ENCODE measurements at places on chromosomes 6 and 20.
A peak's percentile ranks its signal among the peaks of the same experiment; 100 is the strongest.

DNA sequence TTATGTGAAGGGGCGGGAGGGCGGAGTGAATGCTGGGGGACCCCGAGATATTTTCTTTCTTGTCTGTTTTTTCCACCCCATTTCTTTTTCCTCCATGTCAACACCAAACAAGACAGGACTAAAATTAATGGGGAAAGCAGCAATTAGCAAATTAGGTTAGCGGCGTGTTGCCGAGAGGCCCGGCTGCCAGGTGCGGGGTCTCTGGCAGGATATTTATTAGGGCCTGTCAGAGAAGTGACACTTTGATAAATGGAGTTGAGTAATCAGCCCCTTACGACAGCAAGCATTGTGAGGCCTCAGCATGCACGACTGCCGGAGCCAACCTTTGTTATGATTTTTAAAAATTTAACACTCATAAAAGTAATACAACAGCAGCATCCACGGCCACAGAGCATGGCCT lies 193.8 kb downstream of the DHX35 start:
- DNase-seq, result no peak

GRCh38 chr20:40986774-40987173 lies 41.8 kb upstream of the TOP1 start:
- DNase-seq, result no peak

GRCh38 chr20:1945660-1946059 lies 48.2 kb downstream of the PDYN start:
- DNase-seq, result no peak

GRCh38 chr6:159679091-159680077 lies 13.7 kb downstream of the SOD2 start:
- DNase-seq, result peak; percentile 69

- peak; percentile 21 for DNase-seq
Observed at GRCh38 chr6:32627831-32628230, 9.4 kb upstream of the HLA-DQA1 start.

DNA sequence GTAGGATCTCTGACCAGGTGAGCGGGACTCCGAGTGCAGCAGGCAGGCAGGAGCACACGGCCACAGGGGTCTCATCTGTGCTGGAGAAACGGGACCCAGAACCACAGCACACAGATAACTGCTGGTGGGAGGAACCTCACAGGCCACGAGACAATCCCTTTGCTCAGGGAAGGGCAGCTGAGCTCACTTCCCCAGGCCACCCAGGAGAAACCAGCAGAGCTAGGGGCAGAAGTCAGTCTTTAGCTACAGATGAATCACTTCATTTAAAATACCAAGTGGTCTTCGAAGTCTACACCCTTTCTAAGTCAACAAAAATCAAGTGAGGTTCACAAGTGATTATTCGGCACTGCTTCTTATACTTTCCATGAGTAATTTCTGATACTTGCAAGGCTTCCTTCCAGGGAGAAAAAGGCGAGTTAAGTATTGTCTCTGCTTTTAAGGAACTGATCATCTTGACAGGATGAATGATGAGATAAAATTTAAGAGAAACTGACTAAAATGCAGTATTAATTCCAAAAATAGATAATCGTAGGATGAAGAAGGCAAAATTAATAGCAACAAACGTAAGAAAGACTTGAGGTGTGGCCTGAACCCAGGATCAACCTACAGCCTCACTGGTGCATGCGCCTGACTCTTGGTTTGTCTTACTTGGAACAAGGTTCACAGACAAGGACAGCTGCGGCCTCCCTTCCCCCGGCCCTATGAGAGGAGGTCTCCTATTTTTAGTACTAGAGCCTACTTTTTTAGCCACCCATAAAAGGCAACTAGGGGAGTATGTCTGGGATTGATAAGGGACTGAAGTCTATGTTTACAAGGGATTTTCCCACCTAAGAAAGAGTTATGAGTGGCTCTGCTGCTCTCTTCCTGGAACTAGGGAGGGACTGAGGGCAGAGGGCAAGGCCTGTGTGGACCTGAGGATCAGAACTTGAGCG lies 233.6 kb downstream of the TTLL2 start:
- no peak for DNase-seq

- no peak for DNase-seq
Observed at GRCh38 chr20:32078791-32079190, 26.7 kb downstream of the HCK start.

DNA sequence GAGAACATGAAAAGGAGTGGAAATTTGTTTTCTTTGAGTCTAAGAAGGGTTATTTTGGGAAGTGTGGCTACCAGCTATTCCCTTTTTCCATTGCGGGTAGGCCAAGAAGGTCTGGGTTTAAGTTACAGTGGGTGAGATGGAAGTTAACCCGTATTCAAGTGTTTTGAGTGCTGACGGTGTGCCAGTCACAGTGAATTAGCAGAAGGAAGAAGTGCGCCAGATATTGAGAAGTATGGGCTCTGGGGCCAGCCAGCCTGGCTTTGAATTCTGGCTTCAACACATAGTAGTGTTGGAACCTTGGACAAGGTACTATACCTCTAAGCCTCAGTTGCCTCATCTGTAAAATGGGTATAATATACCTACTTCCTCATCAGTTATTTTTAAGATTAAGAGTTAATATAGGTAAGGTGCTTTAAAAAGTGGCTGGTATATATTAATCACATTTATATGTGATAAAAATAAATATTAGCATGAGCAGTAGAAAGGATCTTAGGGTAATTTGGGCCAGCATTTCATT lies 16.3 kb downstream of the ZNF76 start:
- no peak for DNase-seq

DNA sequence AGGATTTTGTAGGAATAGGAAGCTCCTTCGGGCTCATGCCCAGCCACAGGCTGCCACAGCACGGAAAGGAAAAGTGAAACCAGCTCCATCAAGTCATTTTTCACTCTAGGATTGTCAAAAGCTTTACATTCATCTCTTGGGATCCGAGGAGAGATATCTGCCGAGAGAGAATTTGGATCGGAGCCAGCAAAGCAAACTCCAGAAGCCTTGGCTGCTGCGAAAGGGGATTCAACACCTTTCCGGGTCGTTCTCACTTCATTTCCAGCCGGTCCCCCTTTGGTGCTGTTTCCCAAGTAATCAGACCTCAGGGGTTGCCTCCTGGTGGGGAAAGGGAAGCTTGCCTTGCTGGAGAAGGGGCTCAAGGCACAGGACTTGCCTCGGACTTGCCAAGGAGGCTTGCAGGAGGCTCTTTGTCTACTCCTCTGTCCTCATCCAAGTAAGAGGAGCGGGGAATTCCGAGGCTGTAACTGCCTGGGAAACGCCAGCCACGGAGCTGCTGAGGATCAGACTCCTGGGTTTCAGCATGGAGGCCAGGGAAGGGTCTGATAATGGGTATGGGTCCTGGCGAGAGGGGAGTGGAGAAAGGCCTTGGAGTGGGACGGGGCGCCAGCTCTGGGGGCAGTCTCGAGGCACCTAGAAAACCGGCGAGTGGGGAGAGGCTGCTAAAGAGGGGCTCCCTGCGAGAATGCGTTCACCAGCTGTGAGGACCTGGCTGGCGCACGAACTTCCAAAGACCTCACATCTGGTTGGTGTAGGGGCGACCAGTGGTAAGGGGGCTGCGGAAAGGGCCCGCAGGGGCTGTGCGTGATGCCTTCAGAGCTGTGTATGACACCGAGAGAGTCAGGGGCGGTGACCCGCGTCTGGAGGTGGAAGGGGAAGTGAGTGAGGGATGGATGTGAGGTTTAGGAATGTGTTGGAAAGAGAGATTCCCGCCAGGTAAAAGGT lies 702 bp downstream of the ETV7 start:
- DNase-seq, result peak; percentile 9

GRCh38 chr20:50686821-50687220 lies 4.5 kb downstream of the RIPOR3 start:
- no peak for DNase-seq

GRCh38 chr20:18256440-18257090 lies 31.8 kb upstream of the ZNF133 start:
- no peak for DNase-seq

DNA sequence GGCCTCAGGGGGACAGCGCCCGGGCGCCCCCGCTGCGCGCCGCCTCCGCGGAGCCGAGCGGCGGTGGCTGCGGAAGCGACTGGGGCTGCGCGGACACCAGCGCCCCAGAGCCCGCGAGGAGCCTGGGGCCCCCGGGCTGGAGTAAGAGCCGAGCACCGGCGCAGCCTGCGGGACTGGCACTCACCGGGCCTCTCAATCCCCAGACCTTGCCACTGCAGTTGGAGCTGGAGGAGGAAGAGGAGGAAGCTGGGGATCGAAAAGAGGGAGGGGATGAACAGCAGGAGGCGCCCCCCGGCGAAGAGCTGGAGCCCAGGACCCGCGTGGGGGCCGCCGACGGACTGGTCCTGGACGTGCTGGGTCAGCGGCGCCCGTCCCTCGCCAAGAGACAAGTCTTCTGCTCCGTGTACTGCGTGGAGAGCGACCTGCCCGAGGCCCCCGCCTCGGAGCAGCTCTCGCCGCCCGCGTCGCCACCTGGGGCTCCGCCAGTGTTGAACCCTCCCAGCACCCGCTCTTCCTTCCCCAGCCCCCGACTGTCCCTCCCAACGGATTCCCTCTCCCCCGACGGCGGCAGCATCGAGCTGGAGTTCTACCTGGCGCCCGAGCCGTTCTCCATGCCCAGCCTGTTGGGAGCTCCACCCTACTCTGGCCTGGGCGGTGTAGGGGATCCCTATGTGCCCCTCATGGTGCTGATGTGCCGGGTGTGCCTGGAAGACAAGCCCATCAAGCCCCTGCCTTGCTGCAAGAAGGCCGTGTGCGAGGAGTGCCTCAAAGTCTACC lies 590 bp downstream of the RNF217 start:
- DNase-seq, result no peak

GRCh38 chr20:8756410-8756809 lies 312.5 kb upstream of the PLCB4 start:
- no peak for DNase-seq

DNA sequence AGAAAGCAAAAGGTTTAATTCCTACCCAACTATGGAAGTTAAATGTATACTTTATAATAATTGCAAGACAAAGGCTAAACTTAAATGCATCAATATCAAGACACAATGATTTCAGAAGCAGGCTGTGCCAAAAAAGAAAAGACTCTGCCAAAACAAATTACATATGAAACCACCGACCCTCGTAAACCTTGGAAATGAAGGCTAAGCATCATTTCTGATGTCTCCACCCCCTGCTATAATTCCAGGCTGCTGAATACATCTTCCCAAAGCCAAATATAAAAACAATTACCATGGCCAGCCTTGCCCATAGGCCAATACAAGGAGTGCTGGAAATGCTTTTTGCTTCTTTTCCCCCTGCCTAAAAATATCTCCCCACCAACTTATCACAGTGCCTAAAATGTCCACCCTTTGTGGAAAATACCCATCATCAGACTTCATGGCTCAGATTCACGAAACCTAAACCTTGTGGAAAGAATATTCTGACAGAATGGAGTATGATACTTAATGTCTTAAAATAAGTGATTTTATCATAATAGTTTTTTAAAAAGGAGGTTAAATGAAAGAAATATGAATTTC lies 37.4 kb downstream of the RCAN2 start:
- DNase-seq, result no peak

DNA sequence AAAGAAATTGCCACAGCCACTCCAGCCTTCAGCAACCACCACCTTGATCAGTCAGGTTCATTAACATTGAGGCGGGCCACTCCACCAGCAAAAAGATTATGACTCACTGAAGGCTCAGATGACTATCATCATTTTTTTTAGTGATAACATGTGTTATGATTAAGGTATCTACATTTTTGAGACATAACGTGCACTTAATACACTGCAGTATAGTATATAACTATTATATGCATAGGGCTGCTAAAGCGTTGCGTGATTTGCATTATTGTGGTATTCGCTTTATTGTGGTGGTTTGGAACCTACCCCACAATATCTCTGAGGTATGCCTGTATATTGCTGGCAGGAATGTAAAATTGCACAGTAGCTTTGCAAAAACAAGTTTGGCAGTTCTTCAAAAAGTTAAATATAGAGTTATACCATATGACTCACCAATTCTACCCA lies 6.8 kb upstream of the RIPK1 start:
- no peak for DNase-seq

DNA sequence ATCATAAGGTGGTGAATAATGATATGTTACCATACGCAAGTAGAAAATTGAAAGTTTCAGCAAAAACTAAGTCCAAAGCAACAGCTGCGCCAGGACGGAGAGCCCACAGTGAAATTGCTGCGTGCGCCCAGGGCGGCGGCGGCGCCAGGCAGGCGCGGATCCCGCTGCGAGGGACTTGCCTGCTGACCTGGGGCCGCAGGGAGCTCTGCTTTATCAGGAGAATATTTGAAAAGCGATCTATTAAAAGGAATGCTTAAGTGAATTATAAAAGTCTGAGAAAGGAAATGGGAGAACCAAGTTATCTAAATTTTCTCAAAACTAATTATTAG lies 85.4 kb downstream of the THBS2 start:
- DNase-seq, result no peak

DNA sequence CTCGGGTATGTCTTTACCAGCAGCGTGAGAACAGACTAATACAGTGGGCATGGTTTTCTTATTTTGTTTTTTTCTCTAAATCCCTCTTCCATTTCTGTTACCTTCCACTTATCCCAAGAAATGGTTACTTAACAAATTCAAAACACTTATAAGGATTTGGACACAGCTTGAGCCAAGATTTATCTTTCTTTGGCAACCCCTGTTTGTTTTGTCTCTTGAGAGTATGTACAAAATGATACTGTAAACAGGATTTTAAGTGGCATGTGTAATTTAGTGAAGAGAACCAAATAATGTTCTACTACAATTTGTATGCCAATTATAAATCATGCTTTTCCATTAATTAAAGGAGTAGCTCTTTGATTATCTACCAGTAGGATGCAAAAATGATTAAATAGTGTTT lies 51.4 kb downstream of the PPP1R14C start:
- no peak for DNase-seq

- DNase-seq, result no peak
Observed at GRCh38 chr6:43963877-43964658, 163.2 kb downstream of the MRPL14 start.

GRCh38 chr6:165986914-165987482 lies 180.7 kb downstream of the TBXT start:
- DNase-seq, result no peak

- no peak for DNase-seq
Observed at GRCh38 chr6:38354037-38354381, 285.7 kb downstream of the BTBD9 start.

DNA sequence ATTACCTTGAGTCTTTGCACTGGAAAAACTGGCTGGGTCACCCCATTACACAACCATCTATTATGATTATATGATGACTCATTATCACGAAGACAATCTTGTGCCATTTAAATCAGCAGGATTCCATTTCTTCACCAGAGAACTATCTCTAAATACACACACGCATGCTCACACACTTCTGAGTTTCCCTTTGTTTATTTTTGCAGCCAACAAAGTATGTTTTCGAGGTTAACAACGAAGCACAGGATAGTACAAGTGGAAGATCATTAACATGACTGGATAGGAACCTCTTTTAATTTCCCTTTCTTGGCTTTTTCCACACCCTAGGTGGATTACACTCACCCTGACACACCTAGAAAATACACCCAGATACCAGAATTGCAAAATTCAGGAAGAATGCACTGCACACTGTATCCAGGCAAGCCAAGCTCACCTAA lies 18.9 kb downstream of the PERP start:
- DNase-seq, result no peak

GRCh38 chr20:63175038-63175895 lies 40.7 kb downstream of the YTHDF1 start:
- no peak for DNase-seq

GRCh38 chr20:31820228-31820627 lies 1.1 kb downstream of the MYLK2 start:
- DNase-seq, result no peak

GRCh38 chr20:32638848-32639247 lies 34.9 kb downstream of the C20orf203 start:
- DNase-seq, result no peak

Data from activated CD4-positive, alpha-beta T cell treated with anti-CD3 and anti-CD28 coated beads, Interleukin-2, amount 50 U/mL, for 48 hours (primary cell).